ENCODE measurements at places on chromosomes 2 and 18. TPM values are rescaled to one million over a fixed set of nuclear protein-coding genes. Genes with fewer than 3 reads are reported as not detected.

DNA sequence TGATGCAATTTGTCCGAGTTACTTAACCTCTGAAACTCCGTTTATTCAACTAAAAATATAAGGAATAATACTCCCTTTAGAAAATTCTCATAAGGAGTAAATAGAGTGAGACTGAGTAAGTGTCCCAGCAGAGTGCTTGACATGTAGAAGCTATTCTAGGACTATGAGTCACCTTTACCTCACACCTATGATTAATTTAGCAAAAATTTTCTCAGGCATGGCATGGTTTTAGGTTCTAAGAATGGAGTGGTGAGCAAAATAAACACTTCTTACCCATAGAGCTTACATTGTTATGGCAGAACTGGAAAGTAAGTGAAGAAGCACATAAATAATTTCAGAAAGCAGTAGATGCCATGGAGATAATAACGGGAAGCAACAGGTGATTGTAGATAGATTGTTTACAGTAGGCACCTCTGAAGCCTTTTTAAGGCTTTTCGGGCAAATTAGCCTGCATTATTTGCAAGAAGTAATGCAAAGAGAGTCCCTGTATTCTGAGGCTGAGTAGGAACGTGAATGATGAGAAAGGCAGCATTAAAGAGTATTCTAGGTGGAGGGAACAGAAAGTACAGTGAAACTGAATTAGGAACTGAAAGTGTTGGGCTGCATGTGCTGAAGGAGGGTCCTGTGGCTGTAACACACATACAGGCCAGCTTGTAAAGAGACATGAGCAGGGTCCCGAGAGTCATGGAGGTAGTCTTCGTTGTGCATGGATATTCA, 209.2 kb downstream of the ZNF407 start:
- peak; percentile 93 for DNase-seq

SP9 gene
- polyA plus RNA-seq: not detected

- DNase-seq: no peak
These were observed 2158.6 kb upstream of the PIK3C3 start for GRCh38 chr18:39796393-39796792.

MITD1 gene
- polyA plus RNA-seq: 25.5 TPM

DNA sequence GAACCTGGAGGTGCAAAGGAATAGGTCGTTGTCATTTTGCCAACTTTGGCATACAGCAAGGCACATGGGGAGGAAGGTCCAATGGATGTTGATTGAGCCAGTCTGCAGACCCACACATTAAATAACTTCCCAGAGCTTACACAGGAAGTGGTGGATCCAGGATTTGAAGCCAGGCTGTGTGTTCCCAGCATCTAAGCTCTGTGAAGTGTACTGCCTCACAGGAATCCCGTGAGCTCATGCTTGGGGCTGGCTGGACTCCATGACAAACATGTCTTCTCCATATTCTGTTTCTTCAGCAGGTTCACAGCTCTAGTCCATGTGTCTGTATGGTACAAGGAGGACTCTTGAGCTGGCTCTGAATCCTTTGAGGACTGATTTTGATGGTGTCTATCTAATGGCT, 63.9 kb downstream of the KLHL29 start:
- DNase-seq: no peak

All from fibroblast of lung (primary cell).